ENCODE measurements at places on chromosomes 3 and 15.

GRCh38 chr3:113117511-113118234, 93.7 kb upstream of the BOC start:
- DNase-seq, result no peak

DNA sequence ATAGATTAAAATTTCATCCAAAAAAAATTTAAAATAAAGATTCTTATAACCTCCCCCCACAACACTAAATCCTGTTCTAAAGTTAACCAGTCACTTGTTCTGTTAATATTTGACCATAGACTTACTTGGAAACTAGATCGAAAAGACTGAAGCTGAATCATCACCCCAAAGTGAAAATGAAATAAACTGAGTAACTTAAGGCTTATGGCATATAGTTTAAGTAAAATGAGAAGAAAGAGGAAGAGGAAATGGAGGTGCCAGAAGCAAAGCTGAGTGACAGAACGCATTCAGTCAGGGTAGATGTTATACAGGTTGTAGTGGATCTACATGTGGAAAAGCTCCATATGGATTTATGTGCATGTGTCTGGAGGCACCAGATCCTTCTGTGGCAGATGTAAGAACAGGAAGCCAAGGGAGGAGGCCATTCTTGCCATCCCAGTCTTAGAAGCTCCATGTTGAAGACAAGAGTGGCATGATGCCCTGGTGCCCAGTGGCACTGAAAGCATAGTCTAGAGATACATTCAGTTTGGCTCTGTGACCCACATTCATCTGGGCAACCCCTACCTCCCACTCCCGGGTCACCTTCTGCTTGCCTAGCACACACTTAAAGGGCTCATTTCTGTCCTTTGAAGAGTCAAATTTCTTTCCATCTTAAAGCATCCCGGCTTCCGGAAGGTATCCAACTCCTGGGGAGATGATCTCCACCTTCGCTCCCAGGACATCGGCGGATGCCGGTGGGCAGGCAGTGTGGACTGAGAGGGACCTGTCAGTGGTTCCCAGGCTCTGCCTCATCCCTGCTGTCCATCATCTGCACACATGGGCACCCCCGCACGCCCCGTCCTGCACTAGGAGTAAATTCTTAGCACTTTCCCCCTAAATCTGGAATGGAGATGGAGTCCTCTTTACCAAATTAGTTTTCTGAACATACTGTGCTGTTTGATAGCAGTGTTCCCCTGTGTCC, 90.8 kb downstream of the NEO1 start:
- no peak for DNase-seq

DNA sequence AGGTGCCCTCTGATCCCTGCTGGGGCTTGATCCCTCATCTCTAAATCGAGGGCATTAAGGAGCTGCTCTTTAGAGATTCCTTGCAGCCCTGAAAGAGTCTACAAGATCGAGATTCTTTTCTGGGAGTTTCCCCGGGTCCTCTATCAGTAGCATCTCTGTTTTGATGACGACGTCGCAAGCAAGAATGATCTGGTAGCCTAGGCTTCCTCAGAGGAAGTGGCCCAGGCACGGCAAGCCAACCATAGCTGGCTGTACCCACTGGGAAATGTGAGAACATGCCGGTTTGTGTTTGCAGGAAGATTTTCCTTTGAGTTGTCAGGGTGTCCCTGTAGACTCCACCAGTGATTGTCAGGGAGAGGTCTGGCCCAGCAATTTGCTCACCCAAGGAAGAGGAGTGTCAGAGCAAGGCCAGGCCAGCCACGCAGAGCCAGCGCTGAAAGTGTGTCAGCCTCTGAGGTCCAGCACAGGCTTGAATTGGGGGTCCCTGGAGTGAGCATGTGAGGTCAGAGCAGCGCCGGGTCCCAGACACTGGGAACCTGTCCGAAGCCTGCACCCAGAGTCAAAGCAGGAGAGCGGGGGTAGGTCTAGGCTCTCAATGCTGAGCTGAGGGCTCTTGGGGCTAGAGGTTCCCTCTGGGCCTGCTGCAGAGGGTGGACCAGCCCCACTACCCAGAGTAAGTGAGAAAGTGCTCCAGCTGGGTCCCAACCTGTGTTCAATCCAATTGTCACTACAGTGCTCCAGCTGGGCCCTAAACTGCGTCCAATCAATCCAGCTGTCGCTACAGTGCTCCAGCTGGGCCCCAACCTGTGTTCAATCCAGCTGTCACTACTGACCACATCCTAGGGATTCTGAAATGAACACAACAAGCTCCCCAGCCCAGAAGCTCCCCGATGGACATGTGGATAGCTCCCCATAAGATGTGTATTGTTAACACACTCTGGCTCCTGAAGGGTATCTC, 95.7 kb downstream of the CHDH start:
- DNase-seq, result no peak

GRCh38 chr3:1139071-1139470, 46.2 kb downstream of the CNTN6 start:
- no peak for DNase-seq

- no peak for DNase-seq
Observed at GRCh38 chr3:100614941-100615340, 5.5 kb downstream of the ADGRG7 start.

- peak; percentile 78 for DNase-seq
Observed at GRCh38 chr3:153848702-153849101, 272.5 kb upstream of the ARHGEF26 start.

GRCh38 chr3:16260046-16260445, 4.7 kb downstream of the DPH3 start:
- no peak for DNase-seq

- peak; percentile 65 for DNase-seq
Observed at GRCh38 chr3:63863150-63864007, at the start of the genes ATXN7 and THOC7. Gene ATXN7 (plus strand): TSS chr3:63863867. CDS start chr3:63912599, 48,732 bp downstream. Gene THOC7 (minus strand): TSS chr3:63863805. CDS start chr3:63863790, 15 bp downstream.

GRCh38 chr3:187746442-187747281, 1.4 kb upstream of the BCL6 start:
- DNase-seq, result peak; percentile 50

- DNase-seq, result no peak
Observed at GRCh38 chr3:73552700-73553099, 72.0 kb downstream of the PDZRN3 start.

DNA sequence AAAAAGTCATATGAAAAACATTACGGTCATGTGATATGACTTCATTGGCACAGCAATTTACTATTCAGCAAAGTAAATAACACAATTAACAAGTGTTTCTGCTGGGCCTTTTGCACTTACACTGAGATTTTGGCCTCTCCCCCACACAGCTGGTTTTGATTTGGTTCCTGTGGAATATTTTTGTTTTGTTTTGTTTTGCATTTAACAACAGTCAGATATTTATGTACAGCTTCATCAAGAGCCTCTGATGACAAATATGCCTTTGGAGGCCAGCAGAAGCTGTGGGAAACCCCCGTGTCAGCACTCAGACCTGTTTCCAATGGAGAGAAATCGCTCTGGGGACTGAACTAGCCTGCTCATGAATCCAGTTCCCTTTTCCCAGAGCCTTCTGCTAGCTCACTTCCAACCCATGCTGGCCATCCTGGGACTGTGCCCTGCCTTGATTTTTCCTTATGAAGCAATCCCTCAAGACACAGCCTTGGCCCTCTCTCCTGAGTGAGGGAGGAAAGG, 161.9 kb downstream of the ATG7 start:
- peak; percentile 66 for DNase-seq

All from Ammon's horn (tissue), 1 donor.